Epithelial cell of prostate (primary cell): ENCODE measurements at places on chromosomes 4 and X.

GRCh38 chr4:31246856-31247255, 526.7 kb downstream of the PCDH7 start:
- no peak for DNase-seq

GRCh38 chr4:116343809-116344208, 741.6 kb downstream of the TRAM1L1 start:
- DNase-seq = no peak

GRCh38 chr4:129804461-129804981, 708.6 kb downstream of the C4orf33 start:
- DNase-seq = no peak

GRCh38 chrX:12441381-12442128, 303.3 kb downstream of the FRMPD4 start:
- no peak for DNase-seq

- DNase-seq = no peak
Measured at GRCh38 chr4:183318656-183319055, 1.4 kb downstream of the CLDN22 start.

GRCh38 chrX:101265869-101266428, 25.2 kb downstream of the TAF7L start:
- DNase-seq = no peak

DNA sequence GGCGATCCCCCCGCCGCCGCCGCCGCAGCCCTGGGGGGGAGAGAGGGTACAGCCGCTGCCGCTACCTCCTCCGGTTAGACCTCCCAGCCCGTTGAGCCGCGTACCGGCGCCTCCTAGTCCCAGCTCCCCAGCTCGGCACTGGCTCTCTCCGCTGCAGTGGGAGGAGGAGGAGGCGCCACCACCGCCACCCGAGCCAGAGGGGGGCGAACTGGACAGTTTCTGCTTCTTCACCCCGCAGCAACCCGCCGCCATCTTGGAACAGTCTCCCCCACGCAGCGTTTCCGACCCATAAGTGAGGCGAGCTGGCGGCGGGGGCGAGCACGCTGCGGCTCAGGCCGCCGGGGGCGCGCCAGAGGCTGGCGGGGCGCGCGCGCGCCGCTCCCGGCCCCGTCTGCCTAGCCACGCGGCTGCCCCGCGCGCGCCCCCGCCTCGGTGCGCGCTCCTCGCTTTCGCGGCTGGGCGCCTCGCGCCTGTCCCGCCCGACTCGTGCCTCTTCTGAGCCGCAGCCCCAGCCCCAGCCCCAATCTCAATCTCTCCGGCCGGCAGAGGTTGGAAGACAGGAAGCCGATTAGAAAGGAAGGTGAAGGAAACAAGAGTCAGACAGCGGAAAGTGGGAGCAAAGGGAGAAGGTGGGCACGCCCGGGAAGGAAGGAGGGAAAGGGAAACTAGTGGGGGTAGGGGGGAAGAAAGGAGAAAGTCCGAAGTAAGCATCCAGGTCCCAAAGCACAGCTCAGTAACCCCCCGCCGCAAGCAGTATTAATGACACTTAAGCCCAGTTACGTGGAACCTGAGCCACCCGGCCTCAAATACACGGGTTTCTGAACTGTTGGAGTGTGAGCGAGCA, at the start of gene AMMECR1:
Gene AMMECR1 (minus strand): TSS at position 266 of the 844 bp plus-strand sequence. CDS start 14 bp downstream, at position 252.
- DNase-seq = peak; percentile 12

DNA sequence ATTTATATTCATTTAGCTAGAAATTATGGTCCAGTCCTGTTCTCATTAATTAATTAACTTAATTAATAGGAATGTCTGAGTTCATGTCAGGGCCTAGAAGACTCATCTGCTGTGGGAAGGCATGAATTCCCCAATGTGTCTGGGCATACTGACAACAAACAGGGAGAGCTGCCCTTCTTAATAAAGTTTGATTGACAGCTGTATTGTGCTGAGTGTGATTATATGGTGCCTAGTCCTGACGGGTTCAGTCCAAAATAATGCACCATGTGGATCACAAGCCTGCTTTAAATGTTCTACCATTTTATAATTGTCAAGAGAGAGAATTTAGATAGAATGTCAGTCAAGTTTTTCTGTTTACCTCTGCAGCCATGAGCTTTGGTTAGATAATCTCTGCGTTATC, 34.6 kb downstream of the ANXA10 start:
- DNase-seq = no peak

- no peak for DNase-seq
Measured at GRCh38 chr4:183248201-183248600, 71.9 kb downstream of the CLDN22 start.

- no peak for DNase-seq
Measured at GRCh38 chr4:10722957-10723356, 38.4 kb upstream of the CLNK start.

GRCh38 chrX:39948582-39948981, 149.2 kb downstream of the BCOR start:
- DNase-seq = no peak

DNA sequence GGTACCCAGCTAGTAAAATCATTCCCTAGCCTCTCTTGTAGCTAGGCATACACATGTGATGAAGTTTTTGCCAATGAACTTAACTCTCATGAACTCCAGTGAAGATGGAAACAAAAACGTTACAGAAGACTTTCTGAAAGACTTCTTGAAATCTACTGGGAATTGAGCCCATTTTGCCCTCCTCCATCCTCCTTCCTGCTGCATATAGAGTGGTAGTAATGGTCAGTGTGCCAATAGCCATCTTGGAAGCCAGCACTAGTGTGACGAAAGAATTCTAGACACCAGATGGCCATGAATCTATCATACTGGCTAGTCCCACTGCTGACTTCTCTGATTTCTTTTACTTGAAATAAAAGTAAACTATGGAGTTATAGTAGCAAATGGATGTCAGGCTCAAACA, 30.9 kb upstream of the PPA2 start:
- no peak for DNase-seq

DNA sequence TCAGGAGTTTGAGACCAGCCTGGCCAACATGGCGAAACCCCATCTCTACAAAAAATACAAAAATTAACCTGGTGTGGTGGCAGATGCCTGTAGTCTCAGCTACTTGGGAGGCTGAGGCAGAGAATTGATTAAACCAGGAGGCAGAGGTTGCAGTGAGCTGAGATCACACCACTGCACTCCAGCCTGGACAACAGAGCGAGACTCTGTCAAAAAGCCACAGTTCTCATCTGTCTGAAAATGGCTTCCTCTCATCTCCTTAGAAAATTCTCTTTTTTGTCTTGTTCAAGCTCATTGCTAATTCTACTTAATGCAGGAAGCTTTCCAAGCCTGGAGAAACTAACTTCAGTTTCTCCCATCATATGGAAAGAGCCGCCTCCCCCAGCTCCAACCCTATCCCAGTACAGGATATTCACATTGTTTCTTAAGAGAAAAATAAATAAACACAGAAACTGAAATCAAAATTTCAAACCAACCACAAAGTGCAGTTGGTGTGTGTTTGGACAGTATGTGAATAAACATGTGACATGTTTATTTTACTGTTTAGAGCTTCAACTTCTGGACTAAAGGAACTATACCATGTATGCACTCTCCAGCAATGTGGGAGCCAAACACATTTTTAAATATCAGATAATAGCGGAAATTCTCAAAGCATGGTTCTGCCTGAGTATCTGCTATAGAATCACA, 55.0 kb upstream of the GAB1 start:
- no peak for DNase-seq

DNA sequence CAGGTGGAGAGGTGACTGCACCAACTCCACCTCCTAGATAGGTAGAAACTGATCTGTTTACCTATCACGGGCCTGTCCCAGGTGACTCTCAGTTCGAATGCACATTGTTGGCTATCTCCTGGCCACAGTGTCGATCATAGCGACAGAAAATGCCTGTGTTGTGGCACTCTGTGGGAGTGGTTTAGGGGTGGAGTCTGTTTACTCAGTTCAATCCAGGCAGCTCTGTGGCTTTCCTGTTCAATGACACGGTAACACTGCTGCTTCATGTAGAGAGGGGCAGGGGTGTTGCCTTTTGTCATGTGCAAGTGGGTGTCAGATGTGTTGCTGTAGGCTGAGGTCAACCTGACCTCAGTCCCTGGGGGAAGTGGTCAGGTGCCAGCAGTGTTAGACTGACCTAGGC, 1602.4 kb downstream of the TECRL start:
- DNase-seq = no peak

GRCh38 chr4:128354205-128354821, 66.7 kb upstream of the PGRMC2 start:
- DNase-seq = no peak

DNA sequence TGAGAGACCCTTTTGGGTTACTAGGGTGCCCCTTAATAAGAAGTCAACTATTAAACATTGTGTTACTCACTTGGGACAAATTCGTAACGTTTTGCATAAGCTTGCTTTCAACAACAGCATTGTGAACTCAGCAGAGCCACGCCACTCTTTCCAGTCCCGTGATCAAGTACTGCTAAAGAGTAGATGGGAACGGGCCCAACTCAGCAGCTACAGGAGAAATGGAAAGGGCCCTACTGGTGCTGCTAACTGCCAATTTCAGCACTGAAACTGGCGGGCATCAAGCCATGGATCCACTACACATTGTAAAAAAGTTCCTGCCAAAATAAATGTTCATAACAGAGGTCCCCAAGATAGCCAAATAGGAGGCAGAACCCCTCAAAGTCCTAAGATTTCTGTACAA, 19.0 kb upstream of the DHX15 start:
- no peak for DNase-seq

GRCh38 chrX:133837091-133837490, 148.3 kb downstream of the GPC3 start:
- no peak for DNase-seq

- DNase-seq = no peak
Measured at GRCh38 chrX:82196866-82197265, 995.0 kb downstream of the SH3BGRL start.

GRCh38 chr4:100086766-100087431, 103.4 kb downstream of the DDIT4L start:
- DNase-seq = no peak

GRCh38 chr4:4842476-4843441, 16.7 kb upstream of the MSX1 start:
- DNase-seq = no peak

GRCh38 chr4:13653766-13654161, 26.2 kb upstream of the BOD1L1 start:
- no peak for DNase-seq

DNA sequence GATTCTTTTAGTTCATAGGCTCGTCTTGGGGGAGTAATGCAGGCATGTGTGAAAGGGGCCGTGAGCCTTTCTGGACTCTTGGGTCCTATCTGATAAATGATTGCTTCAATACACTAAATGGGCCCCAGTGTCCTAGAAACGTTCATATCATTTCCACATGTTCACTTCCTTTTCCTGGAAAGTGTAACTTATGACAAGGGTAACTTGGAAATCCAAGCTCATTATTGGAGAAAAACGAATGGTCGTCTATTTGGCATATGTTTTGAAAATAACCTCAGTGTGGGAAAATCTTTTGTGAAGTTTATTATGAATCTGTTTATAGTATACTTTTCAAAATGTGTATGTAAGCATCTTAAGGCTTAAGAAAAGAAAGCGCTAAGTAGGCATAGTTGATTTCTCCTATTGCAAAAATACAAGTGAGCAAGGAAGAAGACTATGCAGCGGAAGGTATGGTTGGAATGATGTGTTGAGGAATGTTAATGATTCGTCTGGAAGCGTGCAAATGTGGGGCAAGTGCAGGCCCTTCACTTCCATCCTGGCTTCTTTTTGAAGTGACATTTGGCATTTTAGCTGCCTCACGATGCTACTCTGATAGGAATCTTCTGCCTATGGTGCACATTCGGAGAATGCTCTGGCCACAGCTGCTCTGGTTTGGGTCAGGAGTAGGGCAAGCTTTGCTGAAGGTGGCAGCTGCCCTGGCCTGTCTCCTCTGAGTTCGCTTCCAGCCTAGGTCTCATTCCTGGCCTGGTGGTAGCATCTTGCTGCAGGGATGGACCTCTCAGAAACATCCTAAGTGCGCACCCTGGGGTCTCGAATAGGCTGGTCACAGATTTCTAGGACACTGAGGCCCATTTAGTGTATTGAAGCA, 49.5 kb upstream of the STOX2 start:
- no peak for DNase-seq

GRCh38 chr4:144712775-144713174, 66.8 kb downstream of the HHIP start:
- DNase-seq = no peak

GRCh38 chrX:134933248-134933647, 57.5 kb upstream of the SMIM10 start:
- DNase-seq = no peak

DNA sequence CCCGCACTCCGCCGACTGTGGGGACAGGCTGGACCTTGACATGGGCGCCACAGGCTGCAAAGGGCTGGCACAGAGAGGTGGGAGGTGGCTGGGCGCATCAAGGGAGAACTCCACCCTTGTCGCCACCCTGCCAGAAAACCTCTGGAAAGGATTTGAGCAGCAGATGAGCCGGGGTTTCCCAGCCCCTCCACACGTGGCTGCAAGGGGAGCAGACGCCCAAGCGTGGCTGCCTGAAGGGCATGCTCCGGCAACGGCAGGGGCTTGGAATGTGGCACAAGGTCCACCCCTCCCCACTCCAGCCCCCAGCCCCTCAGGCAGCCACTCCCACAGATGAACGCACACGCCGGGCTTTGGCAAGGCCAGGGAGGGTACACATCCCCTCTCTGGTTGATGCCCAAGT, 4.6 kb downstream of the BGN start:
- no peak for DNase-seq

- no peak for DNase-seq
Measured at GRCh38 chr4:123232439-123232838, 164.2 kb upstream of the SPRY1 start.

DNA sequence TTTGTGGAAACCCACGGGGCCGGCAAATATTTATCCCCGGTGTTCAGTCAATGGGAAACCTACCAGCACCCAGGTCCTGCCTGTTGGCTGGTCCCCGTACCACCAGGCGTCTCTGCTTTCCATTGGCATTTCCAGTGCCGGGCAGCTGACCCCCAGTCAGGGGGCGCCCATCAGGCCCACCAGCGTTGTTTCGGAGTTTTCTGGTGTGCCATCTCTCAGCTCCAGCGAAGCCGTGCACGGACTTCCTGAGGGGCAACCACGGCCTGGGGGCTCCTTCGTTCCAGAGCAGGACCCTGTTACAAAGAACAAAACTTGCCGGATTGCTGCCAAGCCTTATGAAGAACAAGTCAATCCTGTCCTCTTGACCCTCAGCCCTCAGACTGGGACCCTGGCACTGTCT, 32.7 kb downstream of the BCORL1 start:
- no peak for DNase-seq

DNA sequence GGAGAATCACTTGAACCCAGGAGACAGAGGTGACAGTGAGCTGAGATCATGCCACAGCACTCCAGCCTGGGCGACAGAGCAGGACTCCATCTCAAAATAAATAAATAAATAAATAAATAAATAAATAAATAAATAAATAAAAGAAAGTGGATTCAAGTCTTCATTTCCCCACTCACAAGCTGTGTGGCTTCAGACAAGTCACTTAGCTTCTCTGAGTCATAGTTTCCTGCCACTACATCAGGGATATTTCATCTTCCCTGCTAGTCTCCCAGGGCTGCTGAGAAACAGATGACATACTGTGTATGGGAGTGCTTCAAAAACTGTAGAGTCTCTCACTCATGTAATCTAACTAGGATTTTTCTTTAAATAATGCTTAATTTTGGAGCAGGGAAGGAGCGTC, 37.2 kb downstream of the TBC1D9 start:
- DNase-seq = no peak
